ENCODE measurements at places on chromosomes 3 and 15.

GRCh38 chr15:92624401-92624991, 31.1 kb downstream of the FAM174B start:
- DNase-seq = no peak

DNA sequence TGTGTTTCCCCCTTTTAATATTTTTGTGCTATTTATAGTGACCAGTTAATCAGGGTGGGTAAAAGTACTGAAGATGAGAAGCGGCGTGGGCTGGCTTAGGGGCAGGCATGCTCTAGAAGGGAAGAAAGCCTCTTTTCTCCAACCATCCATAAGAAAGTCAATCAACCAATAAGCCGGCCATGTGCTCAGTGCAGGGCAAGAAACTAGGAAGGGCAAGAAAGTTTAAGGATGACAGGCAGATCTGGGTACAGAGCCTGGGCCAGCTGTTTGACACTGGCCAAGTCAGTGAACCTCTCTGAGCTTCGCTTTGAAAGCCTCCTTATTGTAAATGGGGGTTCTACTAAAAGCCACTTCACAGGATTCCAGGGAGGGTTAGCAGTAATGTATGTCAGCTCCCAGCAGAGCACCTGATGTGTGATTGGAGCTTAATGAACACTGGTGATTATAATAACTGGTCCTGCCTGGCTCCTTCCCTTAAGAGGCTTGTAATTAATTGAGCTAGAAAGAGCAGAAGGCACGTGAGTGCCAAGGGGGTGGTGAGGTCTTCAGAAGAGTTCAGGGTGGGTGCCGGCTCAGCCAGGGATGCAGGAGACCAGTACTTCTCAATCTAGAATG, 5.7 kb upstream of the CHRNA3 start:
- no peak for DNase-seq

DNA sequence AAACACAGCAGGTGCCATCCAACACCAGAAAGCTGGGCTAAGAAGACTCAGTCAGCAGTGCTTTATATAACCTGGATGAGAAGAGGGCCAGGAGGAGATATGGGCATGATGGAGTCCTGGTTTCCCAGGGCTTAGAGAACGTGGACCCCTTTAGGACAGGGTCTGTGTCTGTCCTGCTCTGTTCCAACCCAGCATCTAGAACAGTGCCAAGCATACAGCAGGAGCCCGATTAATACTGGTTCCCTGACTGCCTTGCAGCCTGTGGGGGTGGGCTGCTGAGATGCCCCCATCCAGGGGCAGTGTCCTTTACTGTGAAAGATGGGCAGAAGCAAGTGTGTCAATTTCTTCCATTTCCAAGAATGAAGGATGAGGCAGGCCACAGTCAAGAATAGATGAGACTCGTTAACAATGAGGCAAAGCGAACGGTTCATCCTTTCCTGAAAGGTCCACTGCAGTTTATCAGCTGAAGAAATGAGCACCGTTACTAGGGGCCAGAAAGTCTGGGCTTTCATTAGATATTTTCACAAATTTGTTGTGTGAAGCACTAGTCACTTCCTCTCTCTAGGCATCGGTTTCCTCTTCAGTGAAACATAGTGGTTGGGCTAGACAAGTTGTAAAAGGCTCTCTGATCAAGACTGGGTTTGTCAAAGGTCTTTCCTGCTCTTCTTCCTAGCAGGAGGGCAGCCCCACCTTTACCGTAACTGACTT, 72.0 kb upstream of the HERC1 start:
- no peak for DNase-seq

GRCh38 chr3:9887480-9887879, 2.9 kb upstream of the JAGN1 start:
- no peak for DNase-seq

GRCh38 chr3:30309961-30310954, 296.1 kb upstream of the TGFBR2 start:
- no peak for DNase-seq

GRCh38 chr15:26877831-26878230, 11.0 kb downstream of the GABRA5 start:
- no peak for DNase-seq

- no peak for DNase-seq
Measured at GRCh38 chr15:34056911-34057310, 17.9 kb upstream of the AVEN start.

DNA sequence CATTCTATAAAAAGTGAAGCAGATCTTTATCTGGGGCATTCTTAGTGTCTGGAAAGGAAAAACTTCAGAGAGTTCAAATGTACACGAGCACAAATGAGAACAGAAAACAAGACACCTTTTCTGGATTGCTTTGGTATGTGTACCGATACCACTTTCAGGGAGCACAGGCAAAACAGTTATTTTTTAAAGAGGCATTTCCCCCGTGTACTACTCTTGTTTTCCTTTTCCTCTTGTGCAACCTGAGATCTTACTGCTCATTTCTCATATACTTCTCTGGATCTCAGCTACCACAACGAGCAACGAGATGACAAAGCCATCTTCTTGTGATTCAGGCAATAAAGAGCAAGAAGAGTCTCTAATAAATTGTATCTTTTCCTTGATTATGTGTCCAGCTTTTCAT, 463.6 kb downstream of the SHQ1 start:
- no peak for DNase-seq

- DNase-seq = peak; percentile 83
Measured at GRCh38 chr3:42443819-42444436, 33.5 kb upstream of the LYZL4 start.

- no peak for DNase-seq
Measured at GRCh38 chr3:46565607-46566039, 479 bp downstream of the LRRC2 start.

GRCh38 chr3:187021748-187022402, 91.5 kb downstream of the ST6GAL1 start:
- no peak for DNase-seq

DNA sequence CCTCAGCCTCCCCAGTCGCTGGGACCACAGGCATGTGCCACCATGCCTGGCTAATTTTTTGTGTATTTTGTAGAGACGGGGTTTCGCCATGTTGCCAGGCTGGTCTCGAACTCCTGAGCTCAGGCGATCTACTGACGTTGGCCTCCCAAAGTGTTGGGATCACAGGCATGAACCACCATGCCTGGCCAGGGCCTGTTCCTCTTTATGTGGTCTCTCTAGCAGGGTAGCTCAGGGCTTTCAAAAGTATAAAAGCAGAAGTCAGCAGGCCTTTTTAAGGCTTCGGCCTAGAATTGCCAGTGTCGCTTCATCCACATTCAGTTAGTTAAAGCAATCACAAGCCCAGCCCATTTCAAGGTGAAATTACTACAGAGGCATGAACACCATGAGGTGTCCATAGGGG, 7.6 kb downstream of the VHL start:
- no peak for DNase-seq

GRCh38 chr15:73139744-73140553, 87.7 kb downstream of the NEO1 start:
- DNase-seq = no peak
